Activated CD8-positive, alpha-beta memory T cell treated with anti-CD3 and anti-CD28 coated beads, Interleukin-2, amount 10 ng/mL, durations not matched to agents 7 days and 5 days (primary cell): ENCODE measurements at places on chromosomes 6 and 20.

DNA sequence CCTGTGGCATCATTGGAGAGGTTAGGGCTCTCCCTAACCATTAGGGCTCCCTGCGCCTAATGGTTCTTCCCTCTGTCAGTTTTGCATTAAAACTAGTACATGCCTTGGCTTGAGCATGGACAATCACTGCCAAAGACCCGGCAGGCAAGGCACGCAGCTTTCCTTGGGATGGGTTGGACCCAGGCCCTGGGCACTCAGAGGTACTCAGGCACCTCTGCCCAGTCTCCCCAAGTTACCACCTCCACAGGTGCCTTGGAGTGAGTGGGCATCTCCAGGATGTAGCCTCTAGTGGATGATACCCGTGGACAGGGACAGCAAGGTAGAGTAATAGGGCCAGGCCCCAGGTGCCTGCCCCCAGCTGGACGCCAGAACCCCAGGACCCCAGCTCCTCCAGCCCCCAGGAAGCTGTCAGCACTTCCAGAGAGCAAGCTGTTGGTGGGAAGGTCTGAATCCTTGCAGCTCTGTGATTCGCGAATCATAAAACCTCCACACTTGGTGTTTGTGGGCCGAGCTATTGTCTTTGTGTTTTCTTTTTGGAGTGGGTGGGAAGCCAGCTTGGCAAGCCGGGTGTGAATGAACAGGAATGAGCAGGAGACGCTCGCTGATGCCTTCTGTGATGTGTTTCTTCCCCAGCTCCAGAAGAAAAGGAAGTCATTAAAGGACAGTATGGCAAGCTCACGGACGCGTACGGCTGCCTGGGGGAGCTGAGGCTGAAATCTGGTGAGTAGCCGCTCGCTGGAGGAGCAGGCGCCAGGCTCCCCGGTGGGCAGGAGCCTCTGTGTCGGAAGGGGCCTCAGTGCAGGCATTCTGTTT is 35.1 kb downstream of the SYNJ2 start:
- no peak for DNase-seq

DNA sequence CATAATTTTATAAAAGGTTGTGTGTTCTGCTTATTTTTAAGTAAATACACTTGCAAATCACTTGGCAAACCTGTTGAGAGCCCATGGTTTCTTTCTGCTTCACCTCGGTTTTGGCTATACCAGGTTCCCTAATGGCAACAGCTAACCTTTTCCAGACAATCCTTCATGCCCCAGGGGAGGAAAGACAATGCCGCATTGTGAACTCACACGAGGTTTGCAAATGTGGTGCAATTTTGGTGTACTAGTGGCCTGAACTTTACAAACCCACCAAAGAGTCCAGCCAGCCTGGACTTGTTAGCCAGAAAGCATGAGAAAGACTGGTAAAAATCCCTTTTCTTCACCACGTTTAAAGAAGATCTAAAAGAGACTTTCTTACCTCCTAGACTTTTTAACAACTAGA is 84.8 kb upstream of the SOX4 start:
- no peak for DNase-seq

GRCh38 chr20:57451795-57452661 is 60.8 kb downstream of the RBM38 start:
- DNase-seq: peak; percentile 50

DNA sequence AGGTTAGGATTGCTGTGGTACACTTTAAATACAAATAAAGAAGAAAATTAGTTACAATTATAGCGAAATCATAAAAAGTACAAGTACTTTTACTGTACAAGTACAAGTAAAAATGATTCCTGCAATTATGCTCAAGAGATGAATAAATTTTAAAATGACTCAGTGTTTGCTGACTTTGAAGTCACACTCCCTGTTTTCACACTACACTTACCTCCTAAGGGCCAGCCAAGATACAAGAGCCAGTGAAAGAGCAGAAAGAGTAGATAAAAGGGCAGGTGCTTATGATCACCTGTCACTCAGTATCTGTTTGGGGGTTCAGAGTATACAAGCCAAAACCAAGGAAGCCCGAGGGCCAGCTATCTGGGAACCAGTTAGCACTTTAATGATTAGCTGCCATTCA is 41.0 kb upstream of the COL21A1 start:
- DNase-seq: no peak

GRCh38 chr6:56311061-56311460 is 63.7 kb upstream of the COL21A1 start:
- no peak for DNase-seq

GRCh38 chr6:114140416-114140815 is 169.5 kb upstream of the HDAC2 start:
- DNase-seq: no peak

- no peak for DNase-seq
These were observed 60.9 kb upstream of the TXNDC5 start for GRCh38 chr6:7971499-7971898.

GRCh38 chr6:6319952-6320811 is at the start of gene F13A1:
Gene F13A1, minus strand, starts transcription at chr6:6320662. Its CDS starts 1,998 bp downstream, at chr6:6318664.
- no peak for DNase-seq

GRCh38 chr6:111024681-111025080 is 42.8 kb downstream of the RPF2 start:
- DNase-seq: no peak

DNA sequence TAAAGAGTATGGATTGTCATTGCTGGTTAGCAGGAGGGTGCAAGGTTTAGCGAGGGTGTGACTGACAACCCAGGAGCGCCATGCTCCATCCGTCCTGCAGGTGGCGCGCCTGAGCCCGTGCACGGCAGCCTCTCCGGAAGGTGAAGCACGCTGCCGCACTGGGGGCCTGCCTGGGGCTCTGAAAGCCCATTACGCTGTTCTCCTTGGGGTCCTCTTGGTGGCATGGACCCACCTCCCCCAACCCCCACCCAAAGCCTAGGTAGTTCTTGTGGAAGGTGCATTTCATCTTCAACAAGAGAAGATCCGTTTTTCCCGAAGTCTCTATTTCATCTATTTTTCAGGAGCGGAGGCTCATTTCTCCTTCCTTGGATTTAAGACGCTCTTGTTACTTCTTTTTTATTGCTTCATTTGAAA is 197.4 kb upstream of the KCNG1 start:
- DNase-seq: peak; percentile 62

GRCh38 chr6:111718990-111719389 is 113.3 kb upstream of the TRAF3IP2 start:
- DNase-seq: no peak

DNA sequence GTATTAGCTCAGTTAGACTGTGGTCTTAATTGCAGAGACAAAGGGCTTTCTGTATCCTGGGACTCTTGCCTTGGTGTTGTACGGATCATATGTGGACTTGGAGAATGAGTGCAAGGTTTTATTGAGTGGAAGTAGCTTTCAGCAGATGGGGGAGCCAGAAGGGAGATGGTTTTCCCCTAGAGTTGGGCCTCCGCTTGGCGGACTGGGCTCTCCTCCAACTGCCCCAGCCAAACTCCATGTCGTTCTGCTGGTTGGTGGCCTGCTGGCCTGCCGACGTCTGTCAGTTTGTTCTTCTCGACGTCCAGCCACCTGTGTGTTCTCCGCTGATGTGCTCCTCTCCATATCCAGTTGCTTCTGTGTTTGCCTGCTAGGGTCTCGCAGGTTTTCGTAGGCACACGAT is 189.5 kb upstream of the FLRT3 start:
- no peak for DNase-seq

DNA sequence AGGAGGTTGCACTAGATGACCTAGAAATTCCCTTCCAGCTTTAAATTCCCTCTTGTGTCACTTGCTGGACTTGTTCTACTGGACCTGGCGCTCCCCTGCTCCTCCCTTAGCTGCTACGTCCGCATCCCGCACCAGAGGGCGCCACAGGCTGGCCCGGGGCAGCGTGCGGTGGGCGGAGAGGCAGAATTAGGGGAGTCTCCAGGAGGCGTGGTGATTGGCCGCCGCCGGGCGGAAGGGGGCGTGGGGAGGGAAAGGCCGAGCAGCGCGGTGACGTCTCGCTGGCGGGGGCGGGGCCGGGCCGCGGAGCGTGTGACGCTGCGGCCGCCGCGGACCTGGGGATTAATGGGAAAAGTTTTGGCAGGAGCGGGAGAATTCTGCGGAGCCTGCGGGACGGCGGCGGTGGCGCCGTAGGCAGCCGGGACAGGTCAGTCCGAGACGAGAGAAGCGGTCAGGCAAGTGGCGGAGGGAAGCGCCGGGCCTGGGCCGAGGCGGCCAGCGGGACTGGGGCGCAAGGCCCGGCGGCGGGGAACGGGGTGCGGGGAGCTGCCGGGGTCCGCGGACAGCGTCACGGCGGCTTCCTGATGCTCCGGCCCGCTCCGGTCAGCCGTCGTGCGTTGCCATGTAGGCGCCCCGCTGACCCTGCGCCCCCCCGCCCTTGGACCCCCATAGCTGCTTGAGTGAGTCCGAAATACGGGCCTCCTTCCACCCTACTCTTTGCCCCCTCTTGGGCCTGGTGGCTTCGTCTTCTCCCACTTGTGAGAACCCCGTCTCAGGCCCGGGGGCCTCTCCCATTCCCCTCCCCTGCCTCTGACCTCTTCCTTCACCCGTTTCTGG is at the start of gene PPARD:
Gene PPARD, plus strand, starts transcription at position 301 of the 834 bp plus-strand sequence. CDS start 68,530 bp downstream, outside the sequence.
- DNase-seq: peak; percentile 98

GRCh38 chr6:39060467-39061160 is 12.0 kb downstream of the GLP1R start:
- no peak for DNase-seq

GRCh38 chr20:38633577-38634093 is 32.0 kb downstream of the ARHGAP40 start:
- DNase-seq: peak; percentile 68

GRCh38 chr6:112931832-112932231 is 584.7 kb downstream of the RFPL4B start:
- no peak for DNase-seq

- DNase-seq: no peak
These were observed 164.8 kb upstream of the QKI start for GRCh38 chr6:163249651-163250101.

DNA sequence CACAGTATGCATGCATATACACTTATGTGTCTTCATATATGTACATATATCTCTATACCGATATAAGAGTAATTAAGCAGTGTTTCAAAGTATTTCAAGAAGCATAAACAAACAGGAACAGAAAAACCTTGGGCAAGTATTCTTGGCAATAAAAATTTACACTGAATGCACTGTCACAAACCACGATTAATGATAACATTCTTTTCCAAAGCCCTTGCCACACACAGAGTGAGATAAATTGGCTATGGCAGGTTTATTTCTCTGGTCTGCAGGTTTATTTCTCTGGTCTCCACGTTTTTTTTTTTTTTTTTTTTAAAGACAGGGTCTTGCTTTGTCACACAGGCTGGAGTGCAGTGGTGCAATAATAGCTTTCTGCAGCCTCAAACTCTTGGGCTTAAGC is 73.0 kb downstream of the PPP1R3G start:
- DNase-seq: no peak

GRCh38 chr20:49674383-49675352 is 39.0 kb downstream of the B4GALT5 start:
- DNase-seq: no peak

GRCh38 chr20:14996883-14997672 is 659.7 kb upstream of the FLRT3 start:
- no peak for DNase-seq

DNA sequence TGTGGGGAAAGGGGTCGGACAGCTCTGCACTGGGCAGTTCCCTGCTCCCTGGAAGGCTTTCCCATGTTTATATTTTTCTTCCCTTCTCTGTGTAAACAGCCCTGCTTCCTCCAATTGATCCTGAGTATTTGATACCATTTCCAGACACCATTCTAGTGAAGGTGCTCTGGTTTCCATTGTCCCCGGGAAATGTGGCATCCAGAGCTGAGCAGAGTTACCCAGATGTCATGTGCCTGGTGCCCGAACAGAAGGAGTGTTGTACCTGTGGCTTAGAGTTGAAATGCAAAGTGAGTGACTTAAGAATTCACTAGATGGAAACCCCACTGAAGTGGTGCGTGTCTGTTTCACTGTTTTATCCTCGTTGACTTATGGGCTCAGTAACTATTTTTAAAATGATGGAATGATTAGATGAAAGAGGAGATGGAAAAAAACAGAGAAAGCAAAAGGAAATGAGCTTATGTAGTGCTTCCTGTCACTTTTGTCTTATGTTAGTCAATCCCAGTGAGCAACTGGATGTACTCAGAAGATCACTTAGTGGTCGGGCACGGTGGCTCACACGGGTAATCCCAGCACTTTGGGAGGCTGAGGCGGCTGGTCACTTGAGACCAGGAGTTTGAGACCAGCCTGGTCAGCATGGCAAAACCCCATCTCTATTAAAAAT is 83.8 kb downstream of the SASH1 start:
- no peak for DNase-seq

DNA sequence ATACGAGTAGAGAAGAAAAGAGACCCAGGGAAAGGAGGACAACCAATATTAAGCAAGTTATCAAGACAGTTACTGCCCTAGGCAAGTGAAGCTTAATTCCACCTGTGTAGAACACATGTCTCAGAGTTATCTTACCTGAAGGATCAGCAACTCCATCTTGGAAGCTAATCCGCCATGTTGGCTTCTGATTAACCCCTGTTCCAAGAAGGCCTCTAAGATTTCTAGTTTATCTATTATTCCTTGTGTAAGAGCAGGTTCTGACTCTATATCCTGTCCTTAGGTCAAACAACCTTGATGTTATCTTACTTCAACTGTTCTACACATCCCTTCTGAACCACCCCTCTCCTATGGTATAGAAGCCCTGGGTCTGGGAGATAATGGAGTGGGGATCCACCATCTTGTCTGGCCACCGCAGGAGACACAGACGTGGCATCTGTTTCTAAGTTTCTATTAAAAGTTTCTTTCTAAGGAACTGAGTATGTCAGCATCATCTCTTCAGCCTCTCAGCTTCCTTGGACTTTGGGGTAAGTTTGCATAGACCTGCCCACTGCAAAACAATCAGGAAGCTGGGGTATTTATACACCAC is 27.7 kb upstream of the PTPN1 start:
- no peak for DNase-seq

DNA sequence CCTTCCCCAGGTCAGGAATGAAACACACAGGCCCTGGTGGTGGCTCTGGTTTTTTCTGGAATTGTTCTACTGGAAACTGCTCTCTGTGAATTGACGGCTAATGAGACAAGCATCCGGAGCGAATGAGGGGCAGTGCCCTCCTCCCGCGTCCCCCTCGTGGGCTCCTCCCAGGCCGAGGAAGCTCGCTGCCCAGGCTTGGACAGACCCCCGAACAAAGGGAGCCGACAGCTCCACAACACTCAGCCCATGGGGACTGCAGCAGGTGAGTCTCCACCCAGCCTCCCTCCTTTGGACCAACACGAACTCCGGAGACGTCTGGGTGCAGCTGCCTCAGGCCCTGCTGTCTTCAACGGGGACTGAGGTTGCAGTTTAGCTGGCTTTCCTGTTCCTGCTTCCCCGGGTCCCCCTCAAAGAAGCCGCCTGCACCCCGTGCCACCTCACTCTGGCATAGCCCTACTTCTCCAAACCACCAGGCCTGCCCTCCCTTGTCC is 31.3 kb upstream of the AFDN start:
- DNase-seq: no peak

DNA sequence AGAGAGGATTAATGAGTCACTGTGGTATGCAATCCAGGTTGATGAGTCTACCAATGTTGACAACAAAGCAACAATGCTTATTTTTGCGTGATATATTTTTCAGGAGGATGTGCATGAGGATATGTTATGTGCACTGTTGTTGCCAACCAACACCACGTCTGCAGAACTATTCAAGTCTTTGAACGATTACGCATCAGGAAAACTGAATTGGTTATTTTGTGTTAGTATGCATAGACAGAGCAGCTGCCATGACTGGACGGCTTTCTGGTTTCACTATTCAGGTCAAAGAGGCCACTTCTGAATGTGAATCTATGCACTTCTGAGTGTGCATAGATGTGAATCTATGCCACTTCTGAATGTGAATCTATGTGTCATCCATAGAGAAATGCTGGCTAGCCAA is 134.0 kb upstream of the GRIK2 start:
- no peak for DNase-seq
